HepG2 (cell line): ENCODE measurements at places on chromosomes 12 and 14. TPM values are rescaled to one million over a fixed set of nuclear protein-coding genes. Genes with fewer than 3 reads are reported as not detected.

Gene OASL
- 0.18 and 0.22 TPM in 2 replicates for total RNA-seq

Gene ACSM4
- total RNA-seq = not detected in 2 replicates

Gene SCN8A
- 0.46 and 1.4 TPM in 2 replicates for total RNA-seq

Gene NPFF
- 0.51 TPM in 1 of 2 replicates, not detected in the other for total RNA-seq

- H3K36me3 ChIP-seq = no peaks in the 10 kb centered on the region
- no peaks in the 10 kb centered on the region for H3K4me1 ChIP-seq
- no peak overlapping the region for H3K27ac ChIP-seq
- DNase-seq = no peak
Observed at GRCh38 chr12:59010118-59010517, 89.8 kb upstream of the LRIG3 start.

DNA sequence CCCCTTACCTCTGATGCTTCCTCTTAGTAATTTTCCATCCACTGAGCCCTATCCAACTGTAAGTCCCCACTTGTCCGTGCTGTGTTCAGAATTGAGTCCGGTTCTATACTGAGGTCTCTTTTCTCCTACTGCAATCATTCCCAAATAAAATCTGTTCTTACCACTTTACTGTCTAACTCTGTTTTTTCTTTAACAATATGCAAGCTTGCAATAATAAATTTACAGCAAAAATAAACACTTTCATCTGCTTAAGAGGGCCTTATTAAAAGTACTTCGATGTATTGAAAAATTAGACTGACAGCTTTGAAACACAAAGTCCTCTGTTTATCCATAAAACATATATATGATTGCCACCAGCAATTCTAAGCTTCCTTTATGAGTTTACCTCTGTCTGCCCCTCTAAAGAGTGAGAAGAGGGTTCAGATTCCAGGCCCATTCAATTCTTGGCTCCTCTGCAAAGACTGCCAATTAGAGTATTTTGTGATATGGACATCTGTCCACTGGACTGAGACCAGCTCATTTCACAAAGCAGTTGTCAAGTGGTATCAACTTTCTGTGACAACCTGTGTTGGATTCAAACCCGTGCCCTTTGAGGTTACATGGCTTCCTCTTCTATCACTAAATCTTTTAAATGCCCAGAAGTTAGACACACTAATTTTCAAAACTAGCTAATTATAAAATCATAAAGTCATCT lies 39.9 kb upstream of the G2E3 start:
- H3K27ac ChIP-seq = no peak overlapping the region
- no peaks in the 10 kb centered on the region for H3K4me1 ChIP-seq
- no peak overlapping the region for H3K4me3 ChIP-seq
- no peaks in the 10 kb centered on the region for H3K36me3 ChIP-seq

DNA sequence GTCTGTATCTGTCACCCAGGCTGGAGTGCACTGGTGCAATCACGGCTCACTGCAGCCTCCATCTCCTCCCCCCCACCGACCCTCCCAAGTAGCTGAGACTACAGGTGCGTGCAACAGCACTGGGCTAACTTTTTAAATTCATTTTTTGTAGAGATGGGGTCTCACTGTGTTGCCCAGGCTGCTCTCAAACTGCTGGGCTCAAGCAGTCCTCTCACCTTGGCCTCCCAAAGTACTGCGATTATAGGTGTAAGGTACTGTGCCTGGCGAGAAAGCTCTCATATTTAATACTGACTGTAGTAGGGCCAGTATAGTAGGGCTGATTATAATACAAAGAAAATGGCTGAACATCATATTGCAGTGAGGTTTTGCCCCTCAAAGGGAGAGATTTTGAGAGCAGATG lies 2.4 kb downstream of the RIC8B start:
- H3K27ac ChIP-seq = no peak overlapping the region
- DNase-seq = no peak
- H3K36me3 ChIP-seq = no peaks in the 10 kb centered on the region

GRCh38 chr12:105270671-105271255 lies 34.8 kb upstream of the APPL2 start:
- DNase-seq = no peak
- no peak overlapping the region for H3K27ac ChIP-seq
- no peaks in the 10 kb centered on the region for H3K27me3 ChIP-seq
- no peaks in the 10 kb centered on the region for H3K4me1 ChIP-seq
- no peak overlapping the region for H3K4me3 ChIP-seq

DNA sequence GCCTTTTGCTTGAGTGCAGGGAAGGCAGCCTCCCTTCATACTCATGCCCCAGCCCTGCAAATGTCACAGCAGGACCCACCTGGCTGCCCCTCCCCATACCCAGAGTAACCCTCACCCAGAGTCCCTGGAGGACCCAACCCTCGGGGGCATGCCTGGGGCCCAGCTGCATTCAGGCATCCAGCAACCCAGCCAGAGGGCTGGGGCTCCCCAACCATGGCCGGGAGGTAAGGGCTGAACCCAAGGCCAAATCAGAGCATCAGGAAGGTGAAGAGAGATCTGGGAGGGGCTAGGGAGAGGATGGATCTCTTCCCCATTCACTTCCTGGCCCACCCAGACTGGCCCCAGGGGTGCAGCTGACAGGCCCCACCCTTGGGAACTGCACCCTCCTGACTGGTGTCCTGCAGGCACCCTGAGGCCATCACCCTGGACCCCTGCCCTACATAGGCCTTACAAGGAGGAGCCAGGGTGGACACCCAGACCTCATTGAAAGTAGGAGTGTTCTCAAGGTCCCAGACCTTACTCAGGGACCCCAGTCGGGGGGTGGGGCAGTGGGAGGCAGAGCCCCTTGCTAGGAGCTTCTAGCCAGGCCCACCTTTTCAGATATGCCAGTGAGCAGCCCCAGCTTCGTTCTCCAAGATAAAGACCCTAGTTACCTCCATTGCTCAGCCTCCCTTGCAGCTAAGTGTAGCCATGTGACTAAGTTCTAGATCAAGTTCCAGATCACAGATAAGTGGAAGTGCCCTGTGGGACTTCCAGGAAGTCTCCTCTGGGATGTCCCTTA lies 849 bp upstream of the PLD4 start:
- no peak overlapping the region for H3K4me3 ChIP-seq
- peaks cover 6% of the 10 kb centered on the region; the same call in 1 of the 2 replicates for H3K4me1 ChIP-seq
- no peaks in the 10 kb centered on the region for H3K36me3 ChIP-seq
- H3K27ac ChIP-seq = no peak overlapping the region
- no peak for DNase-seq
- H3K27me3 ChIP-seq = peaks cover 6% of the 10 kb centered on the region

DNA sequence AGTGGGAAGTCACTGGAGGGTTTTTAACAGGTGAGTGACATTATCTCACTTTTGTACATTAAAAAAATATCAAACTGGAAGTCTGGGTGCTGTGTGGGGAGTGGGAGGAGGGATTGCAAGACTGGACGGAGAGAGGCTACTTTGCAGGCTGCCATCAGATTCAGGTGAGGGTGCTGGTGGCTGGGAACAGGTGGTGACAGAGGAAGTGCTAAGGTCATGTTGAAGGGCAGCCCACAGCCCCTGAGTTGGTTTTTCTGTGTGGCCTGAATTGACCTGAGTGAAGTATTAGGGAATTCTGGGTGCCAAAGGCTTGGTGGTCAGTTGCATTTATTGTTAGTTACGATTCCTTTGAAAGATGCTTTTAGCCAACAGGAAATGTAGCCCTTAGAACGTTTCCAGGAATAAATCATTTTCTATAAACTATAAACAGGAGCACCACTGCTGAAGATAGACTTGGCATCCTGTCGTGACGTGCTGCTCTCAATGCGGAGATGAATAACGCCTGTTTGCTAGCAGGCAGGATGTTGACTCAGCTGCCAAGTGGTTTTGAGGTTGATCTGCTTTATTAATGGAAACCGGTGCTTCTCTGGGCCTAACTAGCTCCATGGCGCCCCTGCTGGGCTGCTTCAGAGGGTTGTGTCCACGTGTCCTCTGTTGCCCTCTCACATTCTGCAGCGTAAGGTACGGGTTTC lies 707.5 kb upstream of the TMEM132C start:
- DNase-seq = no peak
- no peaks in the 10 kb centered on the region; the same call in 1 of the 2 replicates for H3K27me3 ChIP-seq
- H3K27ac ChIP-seq = no peak overlapping the region
- no peaks in the 10 kb centered on the region for H3K4me1 ChIP-seq
- H3K36me3 ChIP-seq = no peaks in the 10 kb centered on the region
